Mammary epithelial cell (primary cell): ENCODE measurements at places on chromosomes 4 and X.

DNA sequence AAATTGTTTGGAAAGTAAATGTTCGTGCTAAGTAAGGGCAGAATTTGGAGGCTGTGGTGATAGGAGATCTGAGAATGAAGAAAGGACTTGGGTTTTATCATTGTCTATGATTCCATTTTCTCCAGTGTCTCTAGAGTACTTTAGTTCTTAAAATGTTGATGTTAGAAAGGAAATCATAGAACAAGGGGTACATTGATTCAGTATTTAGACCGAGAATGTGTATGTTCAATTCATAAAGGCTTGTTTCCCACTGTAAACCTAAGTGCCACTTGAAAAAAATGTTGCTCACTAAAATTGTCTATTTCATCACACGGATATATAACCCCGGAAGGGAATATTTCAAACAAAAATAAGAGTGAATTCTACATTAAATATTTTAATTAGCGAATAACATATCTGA, 159.3 kb upstream of the ETNPPL start:
- DNase-seq, result no peak

GRCh38 chr4:64508089-64508488, 98.8 kb upstream of the TECRL start:
- no peak for DNase-seq

GRCh38 chr4:173506597-173507211, 23.3 kb downstream of the HAND2 start:
- no peak for DNase-seq

GRCh38 chr4:129970801-129971200, 874.8 kb downstream of the C4orf33 start:
- DNase-seq, result no peak

DNA sequence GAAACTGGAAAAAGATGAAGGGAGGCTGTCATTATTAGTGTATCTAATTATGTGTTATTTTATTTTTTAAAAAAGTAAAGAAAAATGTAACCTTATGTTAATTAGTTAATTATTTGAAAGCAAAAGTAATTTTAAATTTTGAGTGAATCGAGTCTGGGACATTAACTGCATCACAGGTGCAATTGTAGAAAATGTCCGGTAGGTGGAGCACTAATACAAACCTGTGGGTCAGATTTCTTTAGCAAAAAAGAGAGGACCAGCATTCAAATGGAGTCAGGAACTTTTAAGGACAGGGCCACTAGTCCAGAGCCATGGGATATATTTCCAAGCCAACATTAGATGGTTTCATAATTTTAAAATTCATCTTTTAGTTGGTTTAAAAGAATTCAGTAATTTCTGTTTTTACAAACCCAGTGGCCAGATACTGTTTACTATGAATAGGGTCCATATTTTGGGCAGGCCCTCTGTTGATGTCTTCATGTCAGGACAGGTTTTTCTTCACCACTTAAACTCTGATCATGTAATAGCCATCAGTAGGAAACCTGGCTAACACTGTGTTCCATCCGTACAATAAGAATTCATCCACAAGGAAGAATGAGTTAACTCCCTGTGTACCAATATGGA, 27.2 kb downstream of the BST1 start:
- DNase-seq, result peak; percentile 33

DNA sequence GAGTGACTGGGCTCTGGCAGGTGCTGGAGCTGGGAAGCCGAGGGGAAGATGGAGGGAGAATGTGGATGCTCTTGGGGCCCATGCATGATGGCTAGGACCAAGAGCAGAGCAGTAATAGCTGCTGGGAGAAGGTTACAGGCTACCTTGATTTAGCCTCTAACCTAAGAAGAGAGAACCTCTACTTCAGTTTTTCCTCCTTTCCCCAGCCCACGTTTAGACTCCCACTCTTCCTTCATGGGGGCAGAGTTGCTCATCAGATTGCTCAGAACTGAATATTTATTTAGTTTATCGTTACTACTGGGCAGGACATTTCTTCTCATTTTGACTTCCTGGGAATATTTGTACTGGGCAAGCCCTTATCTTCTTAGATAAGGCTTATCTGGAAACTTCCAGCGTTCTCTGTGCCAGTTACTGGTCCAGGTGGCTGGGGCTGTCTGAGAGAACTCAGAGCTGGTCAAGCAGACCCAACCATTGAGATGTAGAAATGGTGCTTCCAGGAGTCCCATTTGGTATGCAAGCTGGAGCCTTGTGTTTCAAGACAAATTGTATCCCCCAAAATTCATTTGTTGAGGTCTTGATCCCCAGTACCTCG, 442.9 kb upstream of the BOD1L1 start:
- no peak for DNase-seq

DNA sequence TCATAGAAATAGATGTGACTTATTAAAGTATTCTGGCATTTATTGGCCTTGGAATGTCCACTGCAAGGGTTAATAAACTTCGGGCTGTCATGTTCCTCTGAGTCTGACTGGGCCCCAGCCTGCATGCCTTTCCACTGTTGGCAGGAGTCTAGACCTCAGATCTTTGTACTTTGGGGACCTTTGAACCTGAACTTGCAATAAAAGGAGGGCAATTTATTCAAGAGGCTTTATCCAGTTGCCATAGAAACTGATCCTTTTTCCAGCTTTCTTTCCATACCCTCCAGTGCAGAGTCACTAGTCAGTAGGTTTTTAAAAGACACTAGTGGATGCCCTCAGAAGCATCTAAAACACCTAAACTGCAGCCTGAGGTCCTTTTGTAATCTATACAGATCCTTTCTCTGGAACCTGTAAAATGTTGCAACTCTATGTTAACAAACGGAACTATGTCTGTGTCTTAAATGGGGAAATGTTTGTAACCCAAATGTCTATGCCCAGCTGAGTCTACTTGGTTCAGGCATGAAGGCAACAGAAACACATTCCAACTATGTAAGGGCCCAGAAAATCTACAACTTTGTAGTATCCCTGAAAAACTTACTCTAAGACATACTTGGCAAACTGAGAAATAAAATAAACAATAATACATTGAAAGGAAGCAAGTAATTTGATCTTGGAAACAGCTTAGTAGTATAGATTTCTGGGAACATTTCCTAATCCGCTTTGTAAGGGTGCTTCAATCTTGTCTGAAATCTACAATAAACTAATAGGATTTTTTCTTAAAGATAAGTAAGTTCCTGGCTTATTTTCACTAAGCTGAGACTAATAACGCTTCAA, 41.5 kb downstream of the SOWAHB start:
- no peak for DNase-seq

DNA sequence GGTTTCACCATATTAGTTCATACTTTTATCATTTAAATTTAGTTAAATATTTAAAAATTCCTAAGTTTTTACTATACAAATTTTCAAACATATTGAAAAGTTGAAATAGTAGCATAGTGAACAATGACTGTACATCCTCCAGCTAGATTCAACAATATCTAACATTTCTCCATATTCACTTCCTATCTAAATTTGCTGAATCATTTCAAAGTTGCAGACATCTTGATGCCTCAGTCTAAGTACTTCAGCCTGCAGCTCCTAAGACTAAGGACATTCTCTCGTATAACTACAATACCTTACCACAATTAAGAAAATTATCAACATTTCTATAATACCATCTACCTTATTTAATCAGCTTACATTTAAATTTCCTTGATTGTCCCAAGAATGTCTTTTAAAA, 132.7 kb downstream of the TMEM164 start:
- DNase-seq, result no peak

DNA sequence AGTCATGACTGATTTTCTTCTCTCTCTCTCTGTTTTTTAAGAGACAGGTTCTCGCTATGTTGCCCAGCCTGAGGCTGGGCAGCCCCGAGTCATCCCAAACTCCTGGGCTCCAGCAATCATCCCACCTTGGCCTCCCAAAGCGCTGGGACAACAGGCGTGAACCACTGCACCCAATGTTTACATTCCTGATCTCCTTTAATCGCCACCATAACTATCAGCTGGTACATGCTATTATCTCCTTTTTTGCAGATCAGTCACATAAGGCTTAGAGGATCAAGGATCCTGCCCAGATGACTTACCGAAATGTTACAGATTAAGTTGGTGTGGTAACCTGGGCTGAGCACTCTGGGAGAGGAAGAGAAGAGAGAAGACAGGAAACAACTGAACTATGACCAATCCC, 1.5 kb upstream of the USP46 start:
- DNase-seq, result no peak

GRCh38 chr4:111635646-111636045, 509.6 kb upstream of the FAM241A start:
- DNase-seq, result no peak
